Activated CD4-positive, alpha-beta T cell treated with anti-CD3 and anti-CD28 coated beads for 36 hours (primary cell): ENCODE measurements at places on chromosomes 2 and 18. TPM values are rescaled to one million over a fixed set of nuclear protein-coding genes. Genes with fewer than 3 reads are reported as not detected.

GRCh38 chr2:28271231-28271918, 121.3 kb upstream of the FOSL2 start:
- no peak for DNase-seq

DNA sequence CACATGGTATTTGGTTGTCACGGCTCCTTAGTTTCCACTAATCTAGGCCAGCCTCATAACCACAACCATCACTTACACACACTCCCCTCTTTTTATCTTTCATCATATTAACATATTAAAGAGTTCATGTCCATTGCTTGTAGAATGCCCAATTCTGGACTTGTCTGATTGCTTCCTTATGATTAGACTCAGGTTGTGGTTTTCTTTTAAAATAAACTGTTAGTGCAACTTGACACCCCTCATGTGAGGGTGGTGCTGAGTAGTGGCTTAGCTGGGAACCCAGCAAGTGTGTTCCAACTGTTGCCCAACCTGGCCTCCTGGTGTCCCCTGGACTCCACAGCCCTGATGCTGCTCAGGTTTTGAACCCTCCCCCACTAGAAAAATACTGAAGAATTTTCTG, 20.1 kb upstream of the CD207 start:
- DNase-seq, result no peak

RFTN2 gene
- not detected for total RNA-seq

IL36RN gene
- not detected for total RNA-seq
